ENCODE measurements at places on chromosomes 3 and 15. TPM values are rescaled to one million over a fixed set of nuclear protein-coding genes. Genes with fewer than 3 reads are reported as not detected.

The FGD5 gene
- total RNA-seq, result 17.9 TPM

The NME9 gene
- total RNA-seq, result not detected

The CMTM8 gene
- 1.2 TPM for total RNA-seq

The CPNE4 gene
- total RNA-seq, result not detected

The CLDN18 gene
- not detected for total RNA-seq

The P2RY13 gene
- not detected for total RNA-seq

The GP9 gene
- total RNA-seq, result not detected

The PIERCE2 gene
- total RNA-seq, result 5.4 TPM

The CCR3 gene
- total RNA-seq, result not detected
